Activated T-helper 2 cell treated with anti-CD3 and anti-CD28 coated beads, Interferon-gamma antibody, Interleukin-2, Interleukin-4, amounts not matched to agents 10 μg/mL and 5 μg/mL and 100 μg/mL, durations not matched to agents 14 hours and 24 hours and 36 hours (primary cell): ENCODE measurements at places on chromosomes 16 and 17. TPM values are rescaled to one million over a fixed set of nuclear protein-coding genes. Genes with fewer than 3 reads are reported as not detected.

- DNase-seq = peak; percentile 79
Measured at GRCh38 chr17:68435876-68436842, 21.1 kb downstream of the WIPI1 start.

The FLII gene
- 334 and 340 TPM in 2 replicates for total RNA-seq

DNA sequence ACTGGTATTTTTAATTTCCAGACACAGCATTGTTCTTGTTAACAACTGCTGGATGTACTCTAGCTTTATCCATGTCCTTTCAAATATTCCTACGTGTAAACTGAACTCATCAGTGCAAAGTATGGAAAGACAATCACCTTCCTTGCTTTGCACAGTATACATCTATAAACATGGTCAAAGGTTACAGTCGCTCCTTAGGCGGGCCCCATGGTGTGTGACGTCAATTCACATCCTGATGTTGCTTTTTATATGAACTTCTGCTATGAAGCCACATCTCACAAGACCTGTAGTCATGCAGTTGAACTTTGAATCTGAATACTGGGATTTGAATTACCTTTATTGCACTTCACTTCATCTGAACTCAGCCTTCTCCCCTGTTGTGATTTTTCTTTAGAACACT, 447.6 kb upstream of the PSMD7 start:
- no peak for DNase-seq

GRCh38 chr16:85259115-85259831, 147.0 kb upstream of the CIBAR2 start:
- DNase-seq = no peak

The SLFN14 gene
- not detected in 2 replicates for total RNA-seq

The AGRP gene
- not detected in 2 replicates for total RNA-seq

GRCh38 chr17:64506201-64506575, at the start of gene DDX5:
TSS of gene DDX5 (minus strand) at chr17:64506289. CDS start at chr17:64506119, 170 bp downstream.
- DNase-seq = peak; percentile 97

DNA sequence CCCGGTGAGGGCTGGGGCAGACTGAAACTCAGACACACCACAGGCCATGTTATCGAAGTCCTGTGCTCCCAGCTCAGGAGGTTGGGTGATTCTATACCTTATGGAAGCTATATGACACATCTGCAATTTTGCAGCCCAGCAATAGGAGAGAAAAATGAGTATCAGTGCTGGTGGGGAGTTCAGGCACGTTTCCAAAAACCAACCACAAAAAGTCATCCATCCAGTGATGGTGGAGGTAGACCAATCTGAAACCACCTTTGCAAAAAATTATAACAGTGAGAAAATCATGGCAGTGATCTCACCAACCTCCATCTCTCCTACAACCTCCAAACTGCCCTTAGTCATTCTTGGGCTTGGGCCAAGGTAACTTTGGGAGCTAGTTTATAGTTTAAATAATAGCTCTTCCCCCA, 327.9 kb downstream of the SLC39A11 start:
- DNase-seq = no peak

The HSD3B7 gene
- total RNA-seq = 2.9 and 3.3 TPM in 2 replicates

- DNase-seq = peak; percentile 88
Measured at GRCh38 chr17:2049333-2050299, 5.3 kb upstream of the HIC1 start.

The CLUH gene
- 129 and 130 TPM in 2 replicates for total RNA-seq

The FOXL1 gene
- total RNA-seq = 0.05 and 0.23 TPM in 2 replicates

- no peak for DNase-seq
Measured at GRCh38 chr16:47317465-47318240, 143.2 kb downstream of the ITFG1 start.

DNA sequence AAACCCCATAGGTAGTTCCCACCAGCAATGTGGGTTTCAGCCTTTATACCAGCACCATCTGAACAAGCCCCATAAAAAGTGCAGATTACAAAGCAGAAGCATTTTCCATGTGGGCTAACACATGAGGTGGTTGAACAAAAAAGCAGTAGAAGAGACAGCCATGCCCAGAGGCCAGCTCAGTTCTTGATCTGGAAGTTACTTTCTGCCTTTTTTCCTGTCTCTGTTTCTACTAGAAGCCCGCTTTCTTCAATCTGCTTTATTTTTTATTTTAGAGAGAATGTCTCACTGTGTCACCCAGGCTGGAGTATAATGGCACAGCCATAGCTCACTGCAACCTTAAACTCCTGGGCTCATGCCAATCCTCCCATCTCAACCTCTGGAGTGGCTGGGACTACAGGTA, 31.5 kb upstream of the APOH start:
- no peak for DNase-seq

The CLDN7 gene
- 0.21 and 0.41 TPM in 2 replicates for total RNA-seq

DNA sequence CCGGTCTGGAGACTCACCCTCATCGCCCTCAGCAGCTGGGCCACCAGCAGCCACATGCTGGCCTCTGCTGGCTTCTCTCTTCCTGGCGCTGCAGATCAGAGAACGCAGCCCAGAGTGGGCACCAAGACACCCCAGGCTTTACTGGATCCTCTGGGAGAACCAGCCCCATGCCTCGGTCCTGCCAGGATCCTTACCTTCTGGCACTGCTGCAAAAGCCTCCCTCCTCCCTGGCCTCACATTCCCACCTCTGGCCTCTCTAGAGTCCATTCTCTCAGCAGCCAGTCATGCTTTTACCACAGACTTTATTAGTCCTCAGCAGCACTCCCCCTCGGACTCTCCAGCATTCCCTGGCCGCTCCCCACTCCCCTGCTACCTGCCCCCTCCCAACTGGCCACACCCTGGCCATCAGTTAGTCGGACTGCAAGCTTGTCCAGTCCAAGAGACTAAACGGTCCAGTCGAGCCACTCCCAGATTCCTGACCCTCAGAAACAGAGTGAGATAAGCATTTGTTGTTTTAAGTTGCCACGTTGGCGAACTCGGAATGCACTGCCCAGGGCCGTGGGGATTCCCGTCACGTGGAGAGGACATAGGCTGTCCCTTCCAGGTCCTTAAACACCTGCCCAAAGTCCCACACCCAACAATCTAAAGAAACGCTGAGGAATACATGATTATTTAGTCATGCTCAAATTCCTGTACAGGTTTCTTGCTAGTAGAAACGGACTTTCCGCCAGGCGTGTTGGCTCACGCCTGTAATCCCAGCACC, 5.9 kb upstream of the SPG7 start:
- DNase-seq = no peak

GRCh38 chr17:32654324-32654723, 167.5 kb downstream of the CDK5R1 start:
- no peak for DNase-seq

DNA sequence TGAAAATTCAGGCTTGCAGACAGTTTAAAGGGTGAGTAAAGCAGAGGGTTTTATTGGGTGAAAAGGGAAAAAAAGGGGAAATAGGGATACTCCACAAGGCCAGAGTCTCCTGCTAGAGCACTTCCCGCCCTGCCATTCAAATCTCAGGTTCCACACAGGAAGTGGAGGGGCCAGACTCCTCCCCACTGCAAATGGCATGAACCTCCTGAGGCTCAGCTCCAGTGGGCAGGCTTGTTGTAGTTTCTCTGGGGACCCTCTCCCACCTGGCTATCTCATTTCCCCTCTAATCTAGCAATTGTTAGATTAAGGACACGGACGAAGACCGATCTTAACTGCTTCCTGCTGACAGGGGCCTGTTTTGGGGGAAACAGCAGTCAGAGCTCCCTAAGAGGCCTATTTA, 43.4 kb downstream of the TAOK1 start:
- no peak for DNase-seq

DNA sequence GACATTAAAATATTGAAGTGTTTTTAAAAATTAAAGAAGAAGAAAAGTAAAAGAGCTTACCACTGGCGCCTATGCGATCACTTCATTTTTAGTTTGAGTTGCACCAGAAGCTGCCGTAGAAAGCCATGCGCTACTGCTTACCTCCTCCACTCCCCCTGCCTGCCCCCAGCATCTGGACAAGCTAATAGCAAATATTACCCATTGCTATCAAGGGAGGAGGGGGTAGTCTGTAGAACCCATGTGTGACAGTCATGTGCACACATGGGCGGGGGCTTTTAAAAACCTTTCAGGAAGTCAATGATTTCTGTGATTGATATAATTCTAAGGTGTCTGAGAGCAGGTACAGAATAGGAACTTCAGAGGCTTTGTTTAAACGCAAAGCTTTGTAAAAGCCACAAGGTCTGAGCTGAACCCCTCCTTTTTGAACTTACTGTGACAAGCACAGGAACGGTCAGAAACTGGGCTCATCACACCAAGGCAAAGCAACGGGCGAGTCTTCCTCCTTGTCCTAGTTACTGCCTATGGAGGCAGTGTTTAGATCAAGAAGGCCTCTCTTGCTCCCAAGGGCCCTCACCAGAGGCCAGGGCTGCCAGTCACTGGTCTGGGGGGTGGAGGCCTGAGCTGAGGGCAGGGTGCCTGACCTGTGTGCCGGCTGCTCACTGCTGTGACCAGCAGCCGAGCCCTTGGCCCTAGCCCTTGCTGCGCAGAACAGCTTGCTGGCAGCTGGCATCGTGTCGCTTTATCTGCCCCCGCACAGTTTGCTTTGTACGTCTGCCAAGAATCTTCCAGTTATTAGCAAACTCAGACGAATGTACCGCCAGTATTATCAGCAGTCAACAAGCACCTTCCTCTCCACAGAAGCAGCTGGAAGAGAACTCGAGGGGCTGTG, 15.0 kb downstream of the GINS2 start:
- DNase-seq = no peak

DNA sequence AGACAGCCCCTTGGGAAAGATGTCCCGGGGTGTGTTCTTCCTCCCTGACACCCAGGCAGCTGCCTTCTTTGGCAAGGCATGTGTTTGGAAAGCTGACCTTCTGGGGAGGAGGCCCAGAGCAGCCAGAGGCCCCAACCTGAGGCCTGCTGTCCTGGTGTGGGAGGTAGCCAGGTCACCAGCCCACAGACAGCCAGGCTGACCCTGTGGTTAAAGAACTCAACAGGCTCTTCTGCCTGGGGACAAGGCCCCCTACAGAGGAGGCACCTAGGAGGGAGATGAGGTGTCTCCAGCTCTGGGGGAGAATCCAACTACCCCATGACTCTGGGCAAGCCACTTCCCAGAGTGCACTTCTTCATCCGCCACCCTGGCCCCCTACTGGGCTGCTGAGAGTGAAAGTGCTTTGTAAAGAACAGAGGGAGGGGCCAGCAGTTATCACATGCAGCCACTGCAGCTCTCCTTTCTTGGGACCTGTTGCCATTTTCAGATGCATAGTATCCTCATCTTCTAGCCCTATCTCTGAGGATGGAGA, 13.1 kb upstream of the SREBF1 start:
- peak; percentile 69 for DNase-seq

DNA sequence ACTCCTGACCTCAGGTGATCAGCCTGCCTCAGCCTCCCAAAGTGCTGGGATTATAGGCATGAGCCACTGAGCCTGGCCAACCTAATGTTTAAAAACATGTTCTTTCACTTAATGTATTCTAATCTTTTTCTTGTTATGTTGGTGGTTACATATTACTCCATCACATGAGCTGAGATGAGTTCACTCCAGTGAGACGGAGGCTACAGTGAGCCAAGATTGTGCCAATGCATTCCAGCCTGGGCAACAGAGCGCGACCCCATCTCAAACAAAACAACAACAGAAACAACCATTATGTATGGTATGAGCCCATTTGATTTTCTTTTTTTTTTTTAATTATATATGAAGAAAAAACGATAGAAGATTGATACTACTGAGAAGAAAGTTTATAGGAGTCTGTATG, 39.6 kb downstream of the SLC39A11 start:
- DNase-seq = no peak

The FBXL16 gene
- 5.8 and 6.4 TPM in 2 replicates for total RNA-seq
